Skin of body (tissue), 3 donors: ENCODE measurements at places on chromosomes 3 and 15. TPM values are rescaled to one million over a fixed set of nuclear protein-coding genes. Genes with fewer than 3 reads are reported as not detected.

DNA sequence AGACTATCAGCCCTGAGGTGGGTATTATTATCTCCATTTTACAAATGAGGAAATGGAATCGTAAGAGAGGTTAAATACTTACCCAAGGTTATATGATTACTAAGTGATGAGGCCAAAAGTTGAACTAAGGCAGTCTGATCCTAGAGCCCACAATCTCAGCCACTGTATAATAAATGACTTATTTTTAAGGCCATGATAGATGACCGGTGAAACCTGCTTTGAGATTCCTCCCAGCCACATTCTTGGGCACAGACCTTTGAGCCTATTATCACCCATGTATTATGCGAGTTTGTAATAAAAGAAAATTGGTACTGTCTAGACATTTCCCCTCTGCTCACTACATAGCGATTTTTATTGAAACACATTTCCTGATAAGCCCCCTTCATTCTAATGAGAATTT, 37.4 kb downstream of the POLQ start:
- no peak for DNase-seq

GRCh38 chr3:196159952-196160804, 51.0 kb downstream of the ZDHHC19 start:
- DNase-seq: no peak

DNA sequence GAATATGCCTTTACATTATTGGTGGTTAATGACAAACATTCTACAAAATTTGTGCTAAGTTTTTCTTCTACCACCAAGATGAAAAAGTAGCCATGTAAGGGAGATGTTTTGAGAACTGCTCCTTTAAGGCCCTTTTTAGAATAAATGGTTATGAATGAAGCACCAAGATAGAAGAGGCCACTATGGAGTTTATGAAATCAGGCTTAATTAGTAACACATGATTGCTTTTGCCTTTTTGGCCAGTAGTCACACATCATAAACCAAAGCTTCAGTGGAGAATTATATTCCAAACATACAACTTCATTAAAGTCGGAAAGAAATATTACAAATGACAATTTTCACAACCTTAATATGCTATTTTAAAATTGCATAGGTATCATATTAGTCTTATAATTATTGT, 331.7 kb downstream of the RBMS3 start:
- DNase-seq: peak; percentile 12

Gene CCR8
- total RNA-seq: not detected

Gene FBN1
- 480 TPM for total RNA-seq

DNA sequence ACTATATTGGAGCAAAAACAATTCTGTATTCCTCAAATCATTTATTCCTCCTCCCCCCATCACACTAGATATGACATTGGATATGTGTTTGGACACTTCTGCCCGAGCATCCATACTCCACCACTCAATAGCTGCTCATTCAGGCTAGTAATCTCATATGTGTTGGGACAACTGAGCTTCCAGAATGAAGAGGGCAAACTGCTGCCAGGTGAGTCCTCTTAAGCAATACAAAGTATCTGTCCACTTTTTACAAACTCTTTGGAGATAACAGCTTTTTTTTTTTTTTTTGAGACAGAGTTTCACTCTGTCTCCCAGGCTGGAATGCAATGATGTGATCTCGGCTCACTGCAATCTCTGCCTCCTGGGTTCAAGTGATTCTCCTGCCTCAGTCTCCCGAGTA, 5.4 kb upstream of the TNFSF10 start:
- DNase-seq: no peak

Gene TP63
- 86.9 TPM for total RNA-seq

- DNase-seq: no peak
Observed at GRCh38 chr3:196633555-196634151, 5.8 kb upstream of the NRROS start.

Gene ATP11B
- total RNA-seq: 112 TPM

Gene UPK1B
- 0.59 TPM for total RNA-seq

Gene HCLS1
- 9.1 TPM for total RNA-seq

GRCh38 chr3:25171897-25172296, 256.2 kb upstream of the RARB start:
- DNase-seq: no peak

Gene FSIP1
- total RNA-seq: 0.89 TPM

DNA sequence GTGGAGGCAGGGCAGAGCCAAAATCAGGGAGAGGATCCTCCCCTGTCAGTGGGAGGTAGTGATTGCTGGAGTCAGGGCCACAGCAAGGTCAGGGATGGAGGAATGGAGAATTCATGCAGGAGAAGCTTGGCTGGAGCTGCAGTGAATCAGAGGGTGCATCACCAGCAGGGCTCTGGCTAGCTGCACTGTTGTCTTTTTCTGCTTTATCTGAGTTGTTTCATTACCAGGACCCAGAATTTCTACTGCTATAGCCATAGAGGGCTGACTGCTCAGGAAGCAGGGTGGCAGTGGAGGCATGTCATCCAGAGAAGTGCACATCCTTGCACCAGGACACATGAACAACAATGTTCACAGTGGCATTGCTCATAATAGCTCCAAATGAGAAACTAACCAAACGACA, 113.5 kb upstream of the GALNT15 start:
- DNase-seq: no peak

GRCh38 chr3:150462108-150462507, 54.0 kb downstream of the TSC22D2 start:
- DNase-seq: no peak

Gene TIGIT
- total RNA-seq: 0.59 TPM

Gene FANCD2
- total RNA-seq: 15.0 TPM

DNA sequence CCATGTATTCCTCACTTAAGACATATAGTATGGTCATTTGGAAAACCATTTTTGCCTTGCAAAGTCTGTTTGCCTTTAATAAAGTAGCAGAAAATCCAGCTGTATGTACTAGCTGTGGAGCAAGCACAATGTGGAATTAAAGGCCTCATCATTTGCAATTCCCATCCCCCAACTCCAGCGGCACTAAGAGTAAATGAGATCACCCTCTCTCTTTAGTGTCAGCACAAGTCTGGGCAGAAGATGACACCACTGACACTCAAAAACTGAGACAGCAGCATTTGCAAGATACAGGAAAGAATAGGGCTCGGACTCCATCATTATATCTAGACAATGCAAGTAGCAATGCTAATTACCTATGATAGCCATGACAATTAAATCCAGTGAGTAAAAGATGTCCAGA, 24.7 kb upstream of the DYNC1LI1 start:
- no peak for DNase-seq

Gene PEX5L
- 0.10 TPM for total RNA-seq

- DNase-seq: no peak
Observed at GRCh38 chr3:88364926-88365325, 215.2 kb downstream of the C3orf38 start.

Gene SMCO1
- 0.79 TPM for total RNA-seq

DNA sequence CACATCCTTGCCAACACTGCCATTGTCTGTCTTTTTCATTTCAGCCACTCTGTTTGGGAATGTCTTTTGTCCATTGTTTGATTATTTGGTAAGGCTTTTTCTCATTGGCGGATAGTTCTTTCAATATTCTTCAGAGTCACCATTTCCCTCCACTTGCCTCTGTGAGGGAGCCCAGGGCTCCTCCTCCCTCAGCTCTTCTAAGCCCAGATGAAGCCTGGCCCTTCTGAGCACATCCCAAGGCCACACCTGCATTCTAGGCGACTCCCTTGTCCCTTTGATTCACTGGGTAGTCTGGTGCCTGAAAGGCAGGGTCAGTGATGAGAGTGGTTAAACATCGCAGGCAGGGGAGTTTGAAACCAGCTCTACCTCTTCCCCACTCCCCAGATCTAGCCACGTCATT, 12.4 kb upstream of the LTF start:
- no peak for DNase-seq

GRCh38 chr15:76829939-76830338, 75.2 kb downstream of the SCAPER start:
- DNase-seq: no peak

GRCh38 chr15:99412082-99412481, 153.7 kb upstream of the MEF2A start:
- no peak for DNase-seq

Gene POLR2M
- 273 TPM for total RNA-seq

- no peak for DNase-seq
Observed at GRCh38 chr15:38758043-38758442, 193.4 kb upstream of the RASGRP1 start.

- DNase-seq: no peak
Observed at GRCh38 chr15:73394782-73395181, 26.0 kb upstream of the HCN4 start.
